ENCODE measurements at places on chromosomes 2 and 18.

DNA sequence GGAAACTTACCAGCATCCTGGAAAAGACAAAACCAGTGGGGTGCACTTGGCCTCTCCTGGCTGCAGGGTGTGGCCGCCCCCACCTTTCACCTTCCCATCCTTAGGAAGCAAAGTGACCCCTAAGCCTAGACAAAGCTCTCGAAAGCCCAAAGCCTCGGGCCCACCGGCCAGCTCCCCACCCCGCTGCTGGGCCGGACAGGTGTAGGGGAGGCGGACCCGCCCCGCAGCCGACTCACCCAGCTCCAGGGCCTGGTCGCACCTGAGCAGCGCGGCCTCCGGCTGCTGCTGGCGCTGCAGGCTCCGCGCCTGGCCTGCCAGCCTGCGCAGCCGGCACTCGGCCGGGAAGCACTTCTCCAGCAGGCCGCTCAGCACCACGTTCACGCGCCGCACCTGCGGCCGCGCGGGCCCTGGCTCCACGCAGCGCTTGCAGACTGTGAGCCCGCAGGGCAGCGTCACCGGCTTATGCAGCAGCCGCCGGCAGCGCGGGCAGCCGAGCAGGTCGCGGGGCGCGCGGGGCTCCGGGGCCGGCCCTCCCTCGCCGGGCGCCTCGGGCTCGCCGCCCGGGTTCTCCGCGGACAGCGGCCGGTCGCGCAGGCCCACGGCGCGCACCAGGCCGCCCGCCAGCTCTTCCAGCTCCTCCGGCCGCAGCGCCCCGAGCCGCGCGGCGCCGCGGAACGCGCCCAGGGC, 979 bp downstream of the LONRF2 start:
- no peak for DNase-seq

DNA sequence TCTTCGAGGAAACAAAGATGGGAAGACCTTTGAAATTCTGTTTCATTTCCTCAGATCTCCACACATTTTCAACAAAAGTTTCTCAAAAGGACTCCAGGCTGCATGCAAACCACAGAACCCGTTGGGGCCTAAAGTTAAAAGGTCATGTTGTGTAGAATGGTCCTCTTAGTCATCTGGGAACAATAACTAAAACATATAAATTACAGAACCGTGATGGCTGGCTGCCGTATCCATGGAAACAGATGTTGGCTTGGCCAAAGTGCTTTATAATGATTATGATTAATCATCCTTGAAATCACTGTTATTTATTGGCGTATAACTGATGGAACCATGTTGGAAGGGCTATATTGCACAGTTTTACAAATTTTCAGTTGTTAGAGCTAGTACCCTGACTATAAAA, 182.8 kb upstream of the CRIM1 start:
- DNase-seq = no peak

GRCh38 chr2:15117409-15118050, 443.6 kb downstream of the NBAS start:
- no peak for DNase-seq

- DNase-seq = no peak
These were observed 336.5 kb downstream of the KCNS3 start for GRCh38 chr2:18214936-18215335.
